ENCODE measurements at places on chromosomes 16 and 17.

GRCh38 chr17:77772899-77773358, 185.6 kb upstream of the TNRC6C start:
- no peak for DNase-seq

- DNase-seq = peak; percentile 27
Measured at GRCh38 chr17:14299280-14300141, 1.4 kb upstream of the HS3ST3B1 start.

DNA sequence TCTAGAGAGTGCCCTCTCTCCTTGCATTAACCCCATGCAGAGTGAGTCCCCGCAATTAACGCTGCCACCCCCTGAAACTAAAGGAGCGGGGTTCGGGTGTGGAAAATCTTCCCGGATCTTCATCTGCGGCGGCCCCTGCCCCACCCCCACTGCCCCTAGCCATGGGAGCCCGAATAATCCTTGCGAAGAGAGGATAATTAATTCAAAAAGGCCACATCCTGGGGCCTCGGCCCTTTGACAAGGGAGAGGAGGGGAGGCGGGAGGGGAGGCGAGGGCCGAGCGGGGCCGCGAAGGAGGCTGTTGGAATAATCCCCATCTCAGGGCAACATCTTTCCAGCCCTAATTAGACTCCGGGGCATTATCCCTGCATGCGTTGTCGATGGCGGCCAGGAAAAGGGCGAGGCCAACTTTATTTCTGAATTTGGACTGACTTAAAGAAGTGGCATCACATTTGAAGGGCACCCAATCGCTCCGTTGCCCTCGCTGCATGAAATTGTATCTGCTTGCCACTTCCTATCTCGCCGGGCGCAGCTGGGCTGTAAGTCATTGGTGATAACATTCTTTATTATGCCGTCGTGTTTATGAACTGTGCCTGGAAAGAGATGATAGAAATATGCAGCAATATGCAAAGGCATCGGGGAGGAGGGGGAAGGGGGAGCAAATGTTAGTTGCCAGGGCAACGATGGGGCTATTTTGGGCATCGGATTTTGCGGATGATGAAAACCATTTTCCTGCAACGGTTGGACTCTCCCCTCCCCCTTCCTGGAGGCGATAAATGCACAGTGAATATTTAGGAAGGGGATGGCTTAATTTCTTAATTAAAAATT, 387.1 kb upstream of the TNRC6C start:
- no peak for DNase-seq

DNA sequence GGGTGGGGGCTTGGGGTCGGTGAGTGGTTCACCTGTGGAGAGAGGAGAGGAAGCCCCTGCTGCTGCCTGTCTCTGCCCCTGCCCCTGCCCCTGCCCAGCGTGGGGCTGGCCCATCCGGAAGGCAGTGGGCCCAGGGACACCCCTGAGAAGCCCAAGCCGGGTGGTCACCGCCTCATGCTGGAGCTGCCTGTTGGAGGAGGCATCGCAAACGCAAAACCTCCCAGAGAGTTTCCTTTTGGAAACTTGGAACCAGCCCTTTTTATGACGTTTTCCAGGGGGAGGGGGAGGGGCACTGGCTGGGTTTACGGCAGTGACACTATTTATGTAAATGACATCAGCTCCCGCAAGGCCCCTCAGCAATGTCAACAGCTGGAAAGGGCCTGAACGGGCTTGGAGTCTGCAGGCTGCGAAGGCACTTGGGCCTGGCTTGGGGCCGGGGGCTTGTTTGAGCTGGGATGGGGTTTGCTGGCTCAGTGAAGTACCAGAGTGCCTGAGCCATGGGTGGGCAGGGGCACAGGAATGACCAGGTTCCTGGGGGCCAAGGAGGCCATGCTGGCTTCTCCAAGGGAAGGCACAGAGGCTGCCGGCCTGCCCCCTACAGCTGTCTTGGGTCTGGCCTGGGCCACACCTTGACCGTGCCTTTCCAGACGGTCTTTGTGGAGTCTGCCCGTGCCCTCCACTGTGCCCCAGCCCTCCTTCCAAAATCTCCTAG, 219.5 kb downstream of the NTN1 start:
- DNase-seq = no peak

- DNase-seq = no peak
Measured at GRCh38 chr17:12979826-12980500, 37.9 kb downstream of the ELAC2 start.

DNA sequence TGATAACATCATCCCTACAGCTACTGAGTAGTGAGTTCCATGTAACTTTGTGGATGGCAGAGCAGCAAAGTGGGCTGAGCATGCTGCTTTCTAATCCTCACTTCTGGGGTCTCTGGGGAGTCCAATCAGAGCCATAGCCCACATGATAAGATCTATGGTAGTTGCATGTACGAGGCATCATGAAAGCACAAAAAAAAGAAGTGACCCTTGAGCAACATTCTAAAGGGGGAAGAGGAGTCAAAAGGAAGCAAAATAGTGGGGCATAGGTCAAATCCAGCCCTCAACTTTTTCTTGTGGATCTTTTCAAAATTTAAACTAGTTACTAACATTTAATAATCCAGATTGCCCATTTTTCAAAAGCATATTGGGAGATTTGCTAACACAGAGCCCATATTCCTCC, 208.5 kb upstream of the TOX3 start:
- DNase-seq = no peak

DNA sequence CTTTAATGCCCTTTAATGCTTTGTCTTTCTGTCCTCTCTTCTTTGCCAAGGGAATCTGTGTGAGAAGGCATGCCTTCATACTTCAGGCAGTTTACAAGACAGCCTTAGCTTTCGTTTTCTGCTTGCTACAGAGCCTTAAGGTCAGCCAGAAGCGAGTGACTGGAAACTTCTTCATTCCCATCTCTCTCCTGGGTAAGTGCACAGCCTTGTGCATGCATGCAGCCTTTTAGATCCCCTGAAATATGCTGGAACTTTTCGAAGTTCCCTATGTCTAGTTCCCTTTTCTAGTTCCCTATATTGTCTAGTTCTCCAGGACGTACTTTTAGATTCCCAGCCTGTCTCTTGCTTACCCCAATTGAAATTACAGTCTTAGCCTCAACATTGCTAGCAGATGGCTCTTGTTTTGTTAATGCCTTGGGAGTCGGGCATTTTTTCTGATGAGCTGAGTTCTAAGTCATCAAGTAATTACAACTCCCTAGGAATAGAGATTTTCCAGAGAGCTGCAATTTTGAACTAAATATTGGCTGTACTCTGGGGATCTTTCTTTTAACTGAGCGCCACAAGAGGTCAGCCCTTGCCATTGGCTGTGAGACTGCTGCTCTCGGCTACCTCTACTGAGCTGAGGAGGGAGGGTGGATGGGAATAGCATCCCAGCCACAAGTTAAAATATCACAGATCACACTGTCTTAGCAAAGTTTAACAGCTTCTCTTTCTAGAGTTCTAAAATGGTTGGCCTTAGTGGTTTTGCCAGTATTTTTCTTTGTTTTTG, 22.7 kb upstream of the PPM1D start:
- no peak for DNase-seq

- no peak for DNase-seq
Measured at GRCh38 chr16:54381601-54382313, 95.2 kb upstream of the IRX3 start.

DNA sequence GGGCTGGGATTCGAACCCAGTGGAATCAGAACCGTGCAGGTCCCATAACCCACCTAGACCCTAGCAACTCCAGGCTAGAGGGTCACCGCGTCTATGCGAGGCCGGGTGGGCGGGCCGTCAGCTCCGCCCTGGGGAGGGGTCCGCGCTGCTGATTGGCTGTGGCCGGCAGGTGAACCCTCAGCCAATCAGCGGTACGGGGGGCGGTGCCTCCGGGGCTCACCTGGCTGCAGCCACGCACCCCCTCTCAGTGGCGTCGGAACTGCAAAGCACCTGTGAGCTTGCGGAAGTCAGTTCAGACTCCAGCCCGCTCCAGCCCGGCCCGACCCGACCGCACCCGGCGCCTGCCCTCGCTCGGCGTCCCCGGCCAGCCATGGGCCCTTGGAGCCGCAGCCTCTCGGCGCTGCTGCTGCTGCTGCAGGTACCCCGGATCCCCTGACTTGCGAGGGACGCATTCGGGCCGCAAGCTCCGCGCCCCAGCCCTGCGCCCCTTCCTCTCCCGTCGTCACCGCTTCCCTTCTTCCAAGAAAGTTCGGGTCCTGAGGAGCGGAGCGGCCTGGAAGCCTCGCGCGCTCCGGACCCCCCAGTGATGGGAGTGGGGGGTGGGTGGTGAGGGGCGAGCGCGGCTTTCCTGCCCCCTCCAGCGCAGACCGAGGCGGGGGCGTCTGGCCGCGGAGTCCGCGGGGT, at the start of gene CDH1:
CDH1 (plus strand) TSS at position 247 of the 684 bp plus-strand sequence; CDS start at position 371, 124 bp downstream.
- no peak for DNase-seq

DNA sequence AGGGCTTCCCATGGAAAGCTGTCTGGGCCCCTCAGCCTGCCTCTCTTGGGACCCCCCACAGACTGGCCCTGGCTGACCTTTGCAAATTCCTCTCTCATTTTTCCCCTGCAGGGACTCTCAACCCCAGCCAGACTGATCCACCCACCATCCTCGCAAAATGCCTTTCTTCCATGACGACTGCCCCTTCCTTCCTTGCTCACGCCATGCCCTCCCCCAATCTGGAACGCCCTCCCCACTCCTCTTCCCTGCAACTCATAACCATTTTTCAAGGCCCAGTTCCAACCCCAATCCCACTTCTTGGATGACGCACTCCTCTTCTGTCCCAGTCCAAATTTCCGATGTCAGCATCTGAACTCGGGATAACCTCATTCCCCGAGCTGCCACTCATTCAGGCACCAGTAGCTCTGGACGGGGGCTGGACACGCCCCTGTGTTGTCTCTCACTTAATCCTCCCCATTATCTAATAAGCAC, 1.3 kb upstream of the DNAI2 start:
- DNase-seq = no peak

DNA sequence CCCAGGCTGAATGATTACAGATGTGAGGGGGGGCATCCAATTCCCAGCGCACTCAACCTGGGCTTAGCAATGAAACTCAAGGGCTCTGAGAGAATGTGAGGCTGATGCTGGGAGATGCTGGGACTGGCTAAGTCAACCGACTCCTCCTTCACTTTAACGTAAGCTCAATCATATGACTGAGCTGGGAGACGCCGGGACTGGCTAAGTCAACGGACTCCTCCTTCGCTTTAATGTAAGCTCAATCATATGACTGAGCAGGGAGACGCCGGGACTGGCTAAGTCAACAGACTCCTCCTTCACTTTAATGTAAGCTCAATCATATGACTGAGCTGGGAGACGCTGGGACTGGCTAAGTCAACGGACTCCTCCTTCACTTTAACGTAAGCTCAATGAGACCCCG, 179.4 kb downstream of the VPS53 start:
- DNase-seq = no peak

DNA sequence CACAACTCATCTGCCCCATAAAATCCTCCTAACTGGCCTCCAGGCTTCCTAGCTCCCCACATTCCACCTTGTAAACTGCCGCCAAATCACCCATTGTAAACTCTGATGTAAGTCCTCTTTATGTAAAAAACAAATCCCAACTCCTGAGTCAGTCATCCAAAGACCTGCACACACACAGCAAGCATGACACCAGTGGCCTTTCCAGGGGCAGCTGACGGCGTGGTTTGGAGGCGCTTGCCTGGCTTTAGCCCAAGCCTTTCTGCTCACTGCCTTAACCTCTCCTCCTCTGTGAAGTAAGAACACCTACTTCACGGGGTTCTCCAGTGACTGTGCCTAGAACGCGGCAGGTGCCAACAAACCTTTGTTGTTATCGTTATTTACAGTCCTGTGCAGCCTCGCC, 14.0 kb downstream of the UBE2O start:
- DNase-seq = no peak

GRCh38 chr17:45894022-45894784, at the start of gene MAPT:
Gene MAPT (plus strand): TSS chr17:45894554. CDS start chr17:45962338, 67,784 bp downstream.
- DNase-seq = peak; percentile 79

DNA sequence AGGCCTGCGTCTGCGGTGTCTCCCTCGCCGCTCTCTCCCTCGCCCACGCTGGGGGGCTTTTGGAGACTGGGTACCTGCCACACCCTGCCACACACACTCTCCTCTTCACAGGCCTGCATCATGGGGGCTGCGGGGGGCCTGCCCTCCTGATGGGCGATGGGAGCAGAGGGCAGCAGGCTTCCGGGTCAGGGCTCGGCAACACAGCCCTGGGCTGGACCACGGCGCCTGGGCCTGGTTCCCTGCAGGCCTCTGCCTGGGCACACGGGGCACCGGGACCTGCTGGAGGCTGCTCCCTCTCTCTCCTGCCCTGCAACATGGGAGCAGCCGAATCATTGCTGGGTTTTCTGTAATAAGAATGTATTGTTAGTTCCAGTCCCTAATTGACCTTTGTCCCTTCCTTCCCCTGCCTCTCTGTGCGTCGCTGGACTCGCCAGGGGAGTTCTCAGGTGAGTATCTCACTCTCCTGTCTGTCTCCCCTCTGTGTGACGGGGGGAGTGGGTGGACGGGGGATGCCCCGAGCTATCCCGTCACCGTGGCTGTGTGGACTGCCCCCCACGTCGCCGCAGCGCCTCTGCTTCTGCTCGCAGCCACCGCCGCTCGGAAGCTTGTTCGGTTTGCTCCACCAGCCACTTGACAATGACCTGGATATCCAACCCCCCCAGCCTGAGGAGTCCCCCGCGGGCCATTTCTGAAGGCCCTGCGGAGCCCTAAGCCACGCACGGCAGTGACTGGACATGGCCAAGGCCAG, 13.5 kb downstream of the NME3 start:
- no peak for DNase-seq

DNA sequence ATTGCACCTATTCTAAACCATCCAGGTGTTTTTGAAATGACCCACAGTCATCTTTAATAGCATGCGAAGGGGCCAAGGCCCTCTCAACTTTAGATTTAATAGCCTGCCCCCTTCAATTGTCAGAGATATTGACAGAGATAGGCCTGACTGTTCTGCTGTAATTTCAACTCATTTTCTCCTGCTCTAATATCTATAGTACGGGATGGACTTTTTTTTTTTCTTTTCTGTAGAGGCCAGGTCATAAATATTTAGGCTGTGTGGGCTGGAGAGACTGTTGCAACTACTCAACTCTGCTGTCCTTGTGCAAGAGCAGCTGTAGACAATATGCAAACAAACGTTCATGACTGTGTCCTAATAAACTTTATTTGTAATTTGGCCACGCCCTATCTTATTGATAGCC, 24.7 kb upstream of the KRT20 start:
- DNase-seq = no peak

DNA sequence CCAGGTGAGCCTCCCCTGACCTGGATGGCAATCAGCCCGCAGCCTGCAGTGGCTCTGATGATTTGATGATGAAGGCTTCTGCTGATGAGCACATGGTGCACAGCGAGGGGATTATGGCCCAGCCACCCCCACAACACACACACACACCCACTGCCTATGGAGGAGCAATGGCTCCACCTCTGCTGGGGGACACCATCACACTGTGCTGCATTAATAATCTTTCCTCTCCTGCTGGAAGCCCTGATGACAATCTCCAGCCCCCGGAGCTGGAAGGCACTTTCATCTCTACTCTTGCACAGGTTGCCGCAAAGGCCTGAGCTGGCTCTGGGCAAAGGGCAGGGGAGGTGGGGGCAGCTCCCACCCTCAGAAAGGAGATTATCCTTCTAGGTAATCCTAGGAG, 79.9 kb downstream of the PLXDC1 start:
- no peak for DNase-seq

- DNase-seq = no peak
Measured at GRCh38 chr16:75340741-75341491, 89.5 kb upstream of the BCAR1 start.

All from CD8-positive, alpha-beta memory T cell (primary cell).